ENCODE measurements at places on chromosomes 6 and 20. TPM values are rescaled to one million over a fixed set of nuclear protein-coding genes. Genes with fewer than 3 reads are reported as not detected.

- no peak for DNase-seq
Measured at GRCh38 chr6:162313922-162314660, 413.5 kb downstream of the PRKN start.

GRCh38 chr6:44620922-44621321, 233.4 kb downstream of the CDC5L start:
- DNase-seq, result no peak

- DNase-seq, result no peak
Measured at GRCh38 chr6:82832811-82833210, 232.8 kb downstream of the UBE3D start.

The PDE10A gene
- total RNA-seq, result 9.4 TPM

DNA sequence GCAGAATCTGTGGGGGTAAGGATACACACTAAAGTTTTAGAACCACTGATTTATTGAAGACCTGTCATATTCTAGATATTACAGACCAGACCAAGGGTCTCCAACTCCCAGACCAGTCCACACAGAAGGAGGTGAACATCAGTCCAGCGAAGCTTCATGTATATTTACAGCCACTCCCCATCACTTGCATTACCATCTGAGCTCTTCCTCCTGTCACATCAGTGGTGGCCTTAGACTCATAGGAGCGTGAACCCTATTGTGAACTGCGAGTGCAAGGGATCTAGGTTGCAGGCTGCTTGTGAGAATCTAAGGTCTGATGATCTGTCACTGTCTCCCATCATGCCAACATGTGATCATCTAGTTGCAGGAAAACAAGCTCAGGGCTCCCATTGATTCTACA, 5.0 kb upstream of the BCLAF1 start:
- no peak for DNase-seq

DNA sequence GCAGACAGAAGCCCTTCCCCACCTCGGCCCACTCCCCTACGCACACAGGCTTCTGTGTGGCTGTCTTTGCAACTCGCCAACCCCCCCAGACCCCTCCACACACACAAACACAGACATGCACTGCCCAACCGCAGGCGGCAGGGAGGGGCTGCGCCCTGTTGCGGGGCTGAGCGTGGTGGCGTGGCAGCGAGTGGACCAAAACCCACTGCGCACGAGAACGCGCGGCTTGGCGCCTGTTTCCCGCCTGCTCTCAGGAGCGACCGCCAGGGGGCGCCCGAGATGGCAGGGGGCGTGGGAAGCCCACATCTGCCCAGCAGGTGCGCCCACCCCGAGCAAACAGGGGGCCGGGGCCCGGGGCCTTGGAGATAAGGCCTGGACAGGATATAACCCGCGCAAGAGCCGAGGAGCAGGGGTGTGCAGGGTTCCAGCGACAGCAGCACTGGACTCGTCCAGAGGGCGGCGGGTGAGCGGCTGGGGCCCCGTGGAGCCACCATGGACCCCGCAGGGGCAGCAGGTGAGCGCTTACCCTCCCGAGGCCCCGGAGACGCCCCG, at the start of gene RBPJL:
TSS of gene RBPJL (plus strand) at position 410 of the 552 bp plus-strand sequence. CDS start at position 493, 83 bp downstream.
- DNase-seq, result no peak

DNA sequence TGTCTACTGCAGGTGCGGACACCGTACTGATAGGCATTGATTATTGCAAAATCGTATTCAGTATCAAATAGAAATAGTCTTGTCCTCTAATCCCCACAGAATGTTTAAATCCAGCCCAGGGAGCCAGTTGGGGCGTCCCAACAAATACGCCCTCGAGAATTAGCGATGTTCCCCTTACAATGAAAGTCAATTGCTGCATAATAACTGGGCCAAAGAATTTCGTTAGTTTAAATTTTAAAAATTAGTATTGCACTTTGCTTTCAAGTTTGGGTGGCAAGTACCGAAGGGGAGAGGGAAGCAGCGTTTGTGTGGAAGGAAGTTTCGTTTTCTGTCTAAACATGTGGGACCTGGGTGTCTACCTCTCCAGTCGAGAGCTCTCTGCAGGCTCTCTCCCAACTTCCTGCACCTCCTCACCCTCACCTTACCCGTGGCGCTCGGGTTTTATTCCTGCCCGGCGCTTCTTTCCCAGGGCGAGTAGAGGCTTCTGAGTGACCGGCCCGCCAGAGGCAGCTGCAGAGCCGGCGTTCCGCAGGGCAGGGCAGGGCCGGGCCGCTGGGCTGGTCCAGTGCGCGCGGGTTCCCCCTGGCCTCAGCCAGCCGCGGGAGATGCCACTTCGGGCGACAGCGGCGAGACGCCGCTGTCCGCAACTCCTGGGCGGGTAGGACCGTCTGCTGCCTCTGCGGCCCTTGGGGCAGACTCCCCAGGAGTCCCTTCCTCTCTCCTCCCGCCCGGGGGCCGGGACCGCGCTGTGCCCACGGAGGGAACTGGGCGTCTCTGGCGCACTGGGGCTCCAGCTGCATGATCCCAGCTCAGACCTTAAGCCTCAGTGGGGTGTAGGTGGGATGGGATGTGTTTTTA, 862 bp upstream of the TFAP2C start:
- no peak for DNase-seq

DNA sequence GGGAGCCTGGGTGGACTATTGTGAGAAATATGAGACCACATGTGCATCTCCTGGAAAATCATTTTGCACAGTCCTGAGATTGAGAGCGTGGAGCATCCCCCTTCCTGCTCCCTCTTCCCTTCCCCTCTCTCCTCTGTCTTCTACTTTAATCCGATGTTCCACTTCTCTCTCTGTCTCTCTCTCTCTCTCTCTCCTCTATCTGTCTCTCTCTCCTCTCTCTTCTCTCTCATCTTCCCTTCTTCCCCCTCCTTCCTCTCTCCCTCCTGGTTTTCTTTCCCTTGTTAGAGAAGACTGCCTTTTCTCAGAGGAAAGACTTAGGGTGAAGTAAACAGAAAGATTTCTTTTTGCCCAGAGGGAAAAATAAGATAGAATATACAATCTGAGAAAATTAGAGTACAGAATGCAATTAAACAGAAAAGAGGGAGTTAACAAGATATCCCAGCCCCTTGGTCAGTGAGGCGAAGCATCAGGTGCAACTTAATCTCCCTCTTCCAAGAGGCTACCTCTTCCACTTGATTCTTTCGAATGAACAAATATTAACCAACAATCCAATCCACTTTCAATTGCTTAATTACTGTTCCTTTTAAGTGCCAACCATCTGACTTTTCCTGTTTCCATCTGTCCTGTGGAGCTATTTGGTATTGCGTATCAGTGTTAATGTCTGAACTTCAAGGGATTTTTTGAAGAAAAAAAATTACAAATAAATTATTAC, 14.6 kb downstream of the KHDC1 start:
- DNase-seq, result no peak

DNA sequence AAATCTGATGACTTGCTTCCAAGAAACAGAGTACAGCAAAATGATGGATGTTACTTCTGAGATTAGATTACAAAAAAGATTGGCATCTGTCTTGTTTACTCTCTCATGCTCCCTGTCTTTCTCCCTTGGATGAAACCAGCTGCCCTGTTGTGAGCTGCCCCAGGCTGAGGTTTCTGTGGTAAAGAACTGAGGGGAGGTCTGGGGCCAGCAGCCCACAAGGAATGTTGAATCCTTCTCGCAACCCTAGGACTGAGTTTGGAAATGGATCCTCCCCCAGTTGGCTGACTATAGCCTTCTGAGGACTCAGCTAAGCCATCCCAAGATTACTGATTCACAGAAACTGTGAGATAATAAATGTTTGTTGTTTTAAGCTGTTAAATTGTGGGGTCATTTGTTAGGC, 5.6 kb upstream of the HECA start:
- no peak for DNase-seq

DNA sequence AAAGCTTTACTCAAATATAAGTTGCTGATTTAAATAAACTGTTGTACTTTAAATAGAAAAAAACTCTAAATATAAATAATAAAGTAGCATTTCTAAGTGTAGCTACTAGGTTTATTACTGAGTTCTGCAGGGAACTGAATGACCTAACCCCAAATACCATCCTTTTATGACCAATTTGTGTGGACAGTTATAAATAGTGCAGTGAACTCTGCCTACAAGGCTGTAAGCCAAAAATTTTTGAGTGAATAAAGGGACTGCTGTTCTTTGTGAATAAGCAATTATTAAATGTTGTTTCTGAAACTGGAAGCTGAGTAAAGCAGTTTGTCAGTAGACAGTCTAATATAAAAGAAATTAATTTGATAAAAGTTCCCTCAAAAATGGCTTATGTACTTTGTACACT, 90.8 kb upstream of the ELOVL5 start:
- DNase-seq, result no peak

- DNase-seq, result peak; percentile 33
Measured at GRCh38 chr20:36098364-36098763, 56.2 kb upstream of the EPB41L1 start.

- DNase-seq, result peak; percentile 78
Measured at GRCh38 chr6:38567436-38567835, 72.3 kb downstream of the BTBD9 start.

The TNFAIP3 gene
- total RNA-seq, result 13.6 TPM

The PREP gene
- 23.8 TPM for total RNA-seq

DNA sequence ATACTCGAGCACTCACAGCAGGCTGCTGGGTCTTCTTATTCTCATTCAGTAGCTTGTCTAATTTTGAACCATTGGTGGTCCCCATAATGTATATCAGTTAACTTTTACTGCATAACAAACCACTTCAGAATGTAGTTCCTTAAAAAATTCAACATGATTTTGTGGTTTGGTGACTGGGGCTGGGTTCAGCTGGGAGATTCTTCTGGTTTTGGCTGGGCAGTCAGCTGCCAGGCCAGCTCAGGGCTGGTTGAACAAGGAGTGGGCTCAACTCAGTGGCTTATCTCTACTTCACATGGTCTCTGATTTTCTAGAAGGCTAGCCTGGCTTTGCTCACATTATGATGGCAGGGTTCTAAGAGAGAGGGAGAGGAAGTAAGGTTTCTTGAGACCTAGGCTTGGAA, 292.4 kb upstream of the CHD6 start:
- DNase-seq, result no peak

All from left cardiac atrium (tissue), 4 donors.